ENCODE measurements at places on chromosomes 5 and 9.
A peak's percentile ranks its signal among the peaks of the same experiment; 100 is the strongest.

DNA sequence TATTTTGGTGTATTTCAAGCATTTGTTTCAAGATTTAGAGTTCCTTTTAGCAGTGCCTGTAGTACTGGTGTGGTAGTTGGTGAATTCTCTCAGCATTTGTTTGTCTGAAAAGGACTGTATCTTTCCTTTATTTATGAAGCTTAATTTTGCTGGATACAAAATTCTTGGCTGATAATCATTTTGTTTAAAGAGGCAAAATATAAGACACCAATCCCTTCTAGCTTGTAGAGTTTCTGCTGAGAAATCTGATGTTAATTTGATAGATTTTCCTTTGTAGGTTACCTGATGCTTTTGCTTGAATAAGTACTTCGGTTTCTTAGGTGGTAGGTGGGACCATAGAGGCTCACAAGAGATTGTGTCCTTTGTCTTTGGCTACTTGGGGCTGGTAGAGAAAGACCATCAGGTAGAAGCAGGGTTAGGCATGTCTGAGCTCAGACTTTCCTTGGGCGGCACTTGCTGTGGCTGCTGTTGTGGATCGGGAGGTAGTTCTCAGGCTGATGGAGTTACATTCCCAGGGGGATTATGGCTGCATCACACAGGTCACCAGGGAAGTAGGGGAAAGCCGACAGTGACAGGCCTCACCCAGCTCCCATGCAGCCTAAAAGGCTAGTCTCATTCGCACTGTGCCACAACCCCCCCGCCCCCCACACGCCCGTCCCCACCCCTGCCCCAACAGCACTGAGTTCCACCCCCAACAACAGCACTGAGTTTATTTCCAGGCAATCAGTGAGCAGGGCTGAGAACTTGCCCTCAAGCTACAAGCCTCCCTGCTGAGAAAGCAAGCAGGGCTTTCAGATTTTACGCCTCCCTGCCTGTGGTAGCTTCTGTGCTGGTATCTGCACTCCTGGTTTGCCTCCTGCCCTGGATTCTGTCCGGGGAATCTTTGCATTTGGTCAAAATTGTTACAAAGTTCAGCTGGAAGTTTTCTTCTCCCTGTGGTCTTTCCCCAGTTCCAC is 127.1 kb upstream of the GLRA1 start:
- DNase-seq = no peak

- DNase-seq = peak; percentile 38
Measured at GRCh38 chr9:107489144-107489673, 360 bp downstream of the KLF4 start.

DNA sequence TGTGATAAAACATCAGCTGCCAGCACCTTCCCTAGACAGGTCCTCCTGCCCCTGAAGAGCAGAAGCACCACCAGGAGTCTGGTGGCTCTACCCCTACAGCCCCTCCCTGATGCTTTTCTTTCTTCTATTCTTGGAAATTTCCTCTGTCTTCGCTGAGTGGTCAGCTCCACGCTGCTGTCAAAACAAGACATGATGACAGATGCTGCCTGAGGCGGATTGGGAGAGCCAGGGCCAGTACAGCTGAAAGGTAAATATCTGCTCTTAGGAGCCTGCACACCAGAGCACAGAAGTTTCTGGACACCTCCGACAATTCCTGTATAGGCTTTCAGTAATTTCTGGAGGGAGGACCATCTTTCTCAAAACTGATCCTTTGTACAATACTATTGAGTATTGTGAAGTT is 4.7 kb upstream of the OR1Q1 start:
- DNase-seq = no peak

DNA sequence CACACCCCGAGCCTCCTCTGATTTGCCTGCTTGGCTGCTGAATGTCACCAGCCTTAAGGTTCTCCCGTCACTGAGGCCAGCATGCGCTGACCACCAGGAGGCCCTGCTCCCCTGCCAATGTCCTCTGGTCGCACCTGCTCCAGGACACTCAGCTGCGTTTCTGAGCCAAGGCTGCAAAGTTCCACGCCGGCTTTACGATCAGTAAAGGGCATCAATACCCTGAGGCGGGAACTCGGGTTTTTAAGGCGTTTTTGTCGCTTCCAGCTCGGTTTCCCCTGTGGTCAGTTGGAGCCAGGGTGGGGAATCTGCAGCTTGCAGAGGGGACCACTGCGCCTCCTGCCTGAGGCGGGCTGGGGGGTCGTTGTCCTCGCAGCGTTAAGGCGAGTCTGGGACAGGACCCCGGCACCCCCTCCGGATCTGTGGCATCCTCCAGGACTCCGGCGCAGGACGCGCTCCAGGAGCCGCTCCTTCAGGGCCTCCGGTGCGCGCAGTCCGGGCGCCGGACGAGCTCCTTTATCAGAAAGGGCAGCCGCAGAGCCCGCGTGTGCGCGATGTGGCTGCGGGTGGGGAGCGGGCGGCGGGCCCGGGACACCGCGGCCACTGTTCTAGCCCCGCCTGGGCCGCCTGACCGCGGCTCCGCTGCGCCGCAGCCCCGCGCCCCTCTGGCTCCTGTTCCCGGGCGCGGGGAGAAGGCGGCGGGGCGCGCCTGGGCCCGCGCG is 24.1 kb upstream of the FLT4 start:
- no peak for DNase-seq

DNA sequence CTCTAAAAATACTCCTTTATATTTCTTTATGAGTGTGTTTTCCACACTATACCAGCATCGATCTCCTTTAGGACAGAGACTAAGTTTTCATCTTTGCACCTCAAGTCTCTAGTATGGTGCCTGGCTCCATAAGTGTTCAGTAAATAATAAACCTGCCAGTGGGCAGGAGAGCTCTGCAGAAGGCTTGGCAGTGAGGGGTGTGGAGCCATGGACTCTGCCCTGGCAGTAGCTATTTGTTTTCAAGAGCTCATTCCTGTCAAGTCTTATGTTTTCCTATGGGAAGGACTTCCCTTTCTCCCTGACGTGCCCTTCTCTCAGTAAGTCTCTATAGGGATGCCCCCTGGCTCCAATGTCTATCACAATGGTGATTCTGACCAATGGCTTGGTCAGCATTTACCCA is 252.2 kb downstream of the PIK3R1 start:
- DNase-seq = no peak

DNA sequence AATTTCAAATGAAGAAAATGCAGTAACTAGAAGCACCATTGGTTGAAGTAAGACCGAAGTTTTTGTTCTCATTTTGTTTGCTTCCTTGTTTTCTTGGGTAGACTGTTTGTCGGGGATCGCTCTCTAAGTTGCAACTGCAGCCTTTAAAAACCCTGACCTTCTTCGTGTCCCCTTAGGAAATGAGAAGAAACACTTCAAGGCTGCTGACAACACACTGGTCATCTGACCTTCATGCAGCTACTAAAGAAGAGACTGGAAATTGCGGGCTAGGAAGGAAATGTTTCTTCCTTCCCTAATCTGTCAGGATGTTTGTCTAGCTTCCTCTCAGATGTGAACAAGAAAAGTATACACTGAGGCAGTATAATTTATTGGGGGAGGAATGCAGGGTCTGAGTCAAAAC is 50.7 kb upstream of the CHSY3 start:
- DNase-seq = no peak

GRCh38 chr9:34097865-34098264 is 28.6 kb downstream of the DCAF12 start:
- DNase-seq = no peak

All from lower leg skin (tissue), 4 donors.